ENCODE measurements at places on chromosomes 3 and 15. TPM values are rescaled to one million over a fixed set of nuclear protein-coding genes. Genes with fewer than 3 reads are reported as not detected.

DNA sequence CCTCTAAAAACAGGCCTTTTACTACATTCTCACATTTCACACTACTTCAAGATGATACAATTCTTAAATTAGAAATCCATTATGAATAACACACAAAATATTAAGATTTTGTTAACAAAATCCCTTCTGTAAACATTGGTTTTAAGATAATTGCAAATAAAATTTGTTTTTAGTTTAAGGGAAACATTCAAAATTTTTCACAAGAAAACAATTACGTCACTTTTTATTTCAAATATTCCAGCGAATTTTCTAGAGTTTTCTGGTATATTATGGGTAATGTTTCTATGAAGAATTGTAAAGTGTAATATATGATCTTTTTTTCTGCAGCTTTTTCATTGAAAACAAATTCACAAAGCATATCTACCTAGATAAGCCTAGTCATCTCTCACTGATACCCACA is 5.9 kb downstream of the ARPP21 start:
- DNase-seq: no peak

GRCh38 chr3:89049119-89049518 is 58.3 kb upstream of the EPHA3 start:
- DNase-seq: no peak

GRCh38 chr3:99708207-99708745 is 69.9 kb downstream of the COL8A1 start:
- DNase-seq: no peak

GRCh38 chr15:88002706-88003105 is 253.8 kb downstream of the NTRK3 start:
- no peak for DNase-seq

DNA sequence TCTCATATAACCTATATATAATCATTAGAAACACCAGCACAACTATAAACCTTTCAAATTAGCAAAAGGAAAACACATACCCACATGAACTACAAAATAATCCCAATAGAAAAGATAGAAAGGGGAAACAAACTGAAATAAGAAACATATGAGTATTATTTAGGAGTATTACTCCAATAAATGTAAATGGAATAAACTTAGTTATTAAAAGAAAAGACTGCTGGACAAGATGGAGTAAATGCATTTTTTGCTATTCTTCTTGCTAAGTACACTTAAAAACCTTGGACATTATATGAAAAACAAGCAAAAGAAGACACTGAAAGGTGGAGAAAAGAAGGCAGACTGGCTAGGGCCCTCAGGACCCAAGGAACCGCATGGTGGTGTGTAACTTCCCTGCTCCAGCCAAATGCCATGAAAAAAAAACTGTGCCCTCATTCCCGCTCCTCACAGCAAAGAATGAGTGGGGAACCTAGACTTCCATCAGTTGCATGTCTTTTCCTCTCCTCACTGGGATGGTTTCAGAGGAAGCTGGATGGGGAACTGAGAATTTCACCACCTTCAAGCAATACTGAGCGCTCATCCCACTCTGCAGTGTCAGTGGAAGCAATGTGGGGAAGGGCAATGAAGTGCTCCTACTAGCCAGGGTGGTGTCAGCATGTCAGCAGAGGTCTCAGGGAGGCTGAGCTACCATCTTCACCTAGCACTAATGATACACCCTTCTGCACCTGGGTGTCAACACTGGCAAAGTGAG is 43.7 kb upstream of the ADAMTS17 start:
- DNase-seq: no peak

- no peak for DNase-seq
Measured at GRCh38 chr15:100215031-100215842, 126.5 kb downstream of the ADAMTS17 start.

- no peak for DNase-seq
Measured at GRCh38 chr3:135449046-135449445, 516.5 kb upstream of the PPP2R3A start.

- no peak for DNase-seq
Measured at GRCh38 chr3:197561926-197562325, 6.2 kb upstream of the BDH1 start.

DNA sequence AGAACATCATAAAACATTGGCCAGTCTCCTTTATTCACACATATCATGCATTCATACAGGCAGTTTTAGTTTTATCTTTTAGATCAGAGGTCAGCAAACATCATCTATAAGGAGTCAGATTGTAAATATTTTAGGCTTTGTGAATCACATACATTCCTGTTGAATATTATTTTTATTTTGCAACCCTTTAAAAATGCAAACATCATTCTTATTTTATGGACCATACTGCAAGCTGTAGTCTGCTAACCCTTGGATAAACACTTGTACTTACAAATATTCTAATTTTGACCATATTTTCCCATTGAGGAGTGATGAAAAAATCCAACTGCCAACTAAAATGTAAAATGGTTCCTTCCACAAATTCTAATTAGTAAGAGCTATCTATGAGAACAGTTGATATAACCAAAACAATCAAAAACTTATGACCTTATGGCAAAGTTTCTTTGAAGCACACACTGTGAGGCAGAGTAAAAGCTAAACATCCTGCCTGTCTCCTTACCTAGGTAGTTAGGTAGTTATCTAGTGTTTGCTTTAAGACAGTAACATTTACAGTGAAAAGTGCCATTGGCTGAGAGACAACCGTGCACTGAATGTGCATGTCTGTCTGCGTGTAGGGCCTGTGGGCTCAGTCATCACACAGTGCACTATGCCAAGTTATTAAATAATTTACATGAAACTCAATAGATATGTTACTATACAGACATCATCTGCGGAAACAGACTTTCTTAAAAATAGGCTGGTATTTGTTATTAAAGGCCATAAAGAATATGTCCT is 57.7 kb downstream of the PIK3R4 start:
- DNase-seq: no peak

- DNase-seq: no peak
Measured at GRCh38 chr15:78791357-78791756, 19.9 kb downstream of the ADAMTS7 start.

DNA sequence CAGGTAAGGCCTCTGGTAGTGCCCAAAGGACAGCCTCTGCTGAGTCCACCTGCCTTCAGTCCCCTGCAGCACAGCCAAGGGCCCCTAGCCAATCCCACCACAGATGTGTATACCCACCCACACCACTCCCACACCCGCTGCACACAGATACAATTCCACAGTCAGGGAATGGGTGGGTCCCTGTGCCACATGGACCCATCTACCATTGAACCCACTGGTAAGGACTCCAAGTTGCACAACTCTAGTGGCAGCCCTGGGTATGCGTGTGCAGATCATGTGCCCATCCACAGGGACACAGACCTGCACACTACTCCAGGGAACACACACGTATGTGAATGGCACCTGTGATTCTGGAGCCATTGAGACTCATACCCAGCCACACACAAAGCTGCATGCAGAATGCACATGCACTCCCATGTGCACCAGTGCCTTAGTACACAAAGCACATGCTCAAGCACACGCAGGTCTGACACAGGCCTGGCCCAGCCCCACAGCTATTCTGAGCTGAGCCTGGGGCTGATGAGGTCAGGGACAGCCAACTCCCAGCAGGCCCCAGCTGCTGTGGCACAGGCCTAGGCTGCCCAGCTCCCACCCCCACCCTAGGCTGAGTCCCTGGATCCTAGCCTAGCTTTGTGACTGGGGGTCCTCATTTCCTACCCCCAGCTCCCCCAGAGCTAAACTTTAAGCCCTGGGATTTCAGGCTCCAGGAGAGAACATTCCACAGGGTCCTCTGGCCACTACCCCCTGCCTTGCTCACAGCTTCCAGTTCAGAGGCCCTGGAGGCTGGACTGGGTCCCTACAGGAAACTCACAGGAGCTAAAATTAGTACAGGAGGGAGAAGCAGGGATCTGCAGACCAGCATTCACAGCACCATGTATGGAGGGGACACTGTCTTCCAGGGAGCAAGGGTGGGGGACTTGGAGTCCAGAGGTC is 2.7 kb upstream of the ALS2CL start:
- DNase-seq: peak; percentile 65

- DNase-seq: no peak
Measured at GRCh38 chr3:161067335-161067734, 37.8 kb downstream of the B3GALNT1 start.

DNA sequence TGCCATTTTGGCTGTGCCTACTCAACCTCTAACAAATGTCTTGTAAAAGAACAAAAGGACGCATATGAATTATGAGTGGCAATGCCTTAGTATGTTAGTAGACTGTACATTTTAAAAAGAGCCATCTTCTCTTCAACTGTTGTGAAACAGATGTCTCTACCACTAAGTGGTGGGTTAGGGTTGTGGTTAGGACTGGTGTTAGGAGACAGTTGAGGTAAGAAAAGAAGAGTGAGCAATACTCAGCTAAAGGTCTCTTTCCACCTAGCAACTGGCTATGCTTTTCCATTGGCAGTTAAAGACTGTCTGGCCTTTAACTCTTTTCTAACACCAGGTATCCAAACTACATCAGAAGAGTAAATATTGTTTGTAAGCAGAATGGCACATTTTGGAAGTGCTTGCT is 221.7 kb upstream of the TBC1D5 start:
- no peak for DNase-seq

DNA sequence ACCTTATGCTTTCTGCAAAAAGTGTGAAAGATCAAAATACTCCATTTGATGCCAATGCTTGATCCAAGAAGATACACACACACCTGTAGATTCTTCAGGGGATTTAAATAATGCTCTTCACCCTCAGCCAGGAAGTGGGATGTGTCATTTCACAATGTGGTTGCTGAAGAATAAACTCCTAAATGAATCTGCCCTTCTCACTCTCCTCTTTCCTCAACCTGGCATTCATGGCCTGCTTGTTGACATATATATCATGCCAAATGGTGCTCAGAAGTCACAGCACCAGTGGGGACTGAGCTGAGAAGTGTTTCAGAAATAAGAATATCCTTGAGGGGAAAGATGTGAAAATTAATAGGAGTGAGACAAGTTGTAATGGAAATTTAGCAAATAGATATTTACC is 146.6 kb upstream of the ARHGEF26 start:
- no peak for DNase-seq

- no peak for DNase-seq
Measured at GRCh38 chr3:111307676-111308075, 234.3 kb upstream of the CD96 start.

DNA sequence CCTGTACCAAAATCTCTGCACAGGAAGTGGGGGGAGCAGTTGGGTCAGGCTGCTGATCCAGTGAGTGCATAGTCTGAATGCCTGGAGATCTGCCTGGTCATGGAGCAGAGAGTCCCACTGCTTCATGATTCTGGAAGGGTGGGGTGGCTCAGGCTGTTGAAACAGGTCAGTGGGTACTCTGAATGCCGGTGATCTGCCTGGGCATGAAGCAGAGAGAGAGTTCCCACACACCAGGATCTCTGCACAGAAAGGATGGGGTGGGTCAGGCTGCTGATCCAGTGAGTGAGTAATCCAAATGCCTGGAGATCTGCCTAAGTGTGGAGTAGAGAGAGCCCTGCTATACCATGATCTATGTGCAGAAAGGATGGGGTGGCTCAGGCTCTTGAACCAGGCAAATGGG is 16.1 kb upstream of the GCSAM start:
- no peak for DNase-seq

GRCh38 chr3:28301688-28302087 is 46.8 kb upstream of the ZCWPW2 start:
- no peak for DNase-seq

GRCh38 chr15:45795440-45796069 is 160.7 kb downstream of the SQOR start:
- no peak for DNase-seq

GRCh38 chr3:58559586-58559985 is 17.6 kb downstream of the FAM107A start:
- no peak for DNase-seq

DNA sequence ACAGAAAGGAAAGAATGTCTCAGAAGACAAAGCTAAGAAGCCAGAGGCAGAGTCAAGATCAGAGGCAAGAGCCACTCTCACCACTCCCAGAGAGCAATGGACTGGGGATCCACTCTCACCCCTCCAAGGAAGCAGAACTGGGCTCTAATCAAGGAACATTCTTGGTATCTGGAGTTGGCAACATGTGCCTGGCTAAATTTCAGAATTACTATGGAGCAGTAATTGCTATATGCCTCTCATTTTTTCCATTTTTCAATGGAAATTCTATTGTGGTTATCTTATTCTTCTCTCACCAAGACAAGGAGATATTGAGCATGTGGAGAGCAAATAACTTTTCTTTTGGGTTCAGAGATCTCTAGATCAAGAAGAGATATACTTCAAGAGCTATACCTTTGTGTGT is 22.1 kb downstream of the MASP1 start:
- DNase-seq: no peak

DNA sequence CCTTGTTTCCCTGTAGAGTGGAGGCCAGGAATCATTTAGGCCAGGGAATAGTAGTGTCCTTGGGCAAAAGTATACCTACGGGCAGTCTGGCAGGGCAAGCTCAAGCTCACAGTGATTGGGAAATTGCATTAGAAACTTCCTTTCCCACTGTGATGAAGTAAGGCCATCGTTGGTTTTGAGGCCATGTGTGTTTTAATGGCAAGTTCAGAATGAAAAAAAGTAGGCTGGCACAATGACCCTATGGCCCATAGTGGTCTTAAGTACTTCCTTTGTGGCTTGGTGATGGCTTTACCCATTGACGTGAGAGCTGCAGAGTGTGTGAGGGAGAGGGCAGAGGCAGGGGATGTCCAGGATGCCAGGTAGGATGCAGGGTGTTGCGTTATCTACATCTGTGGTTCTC is 28.8 kb downstream of the LIMD1 start:
- DNase-seq: no peak

DNA sequence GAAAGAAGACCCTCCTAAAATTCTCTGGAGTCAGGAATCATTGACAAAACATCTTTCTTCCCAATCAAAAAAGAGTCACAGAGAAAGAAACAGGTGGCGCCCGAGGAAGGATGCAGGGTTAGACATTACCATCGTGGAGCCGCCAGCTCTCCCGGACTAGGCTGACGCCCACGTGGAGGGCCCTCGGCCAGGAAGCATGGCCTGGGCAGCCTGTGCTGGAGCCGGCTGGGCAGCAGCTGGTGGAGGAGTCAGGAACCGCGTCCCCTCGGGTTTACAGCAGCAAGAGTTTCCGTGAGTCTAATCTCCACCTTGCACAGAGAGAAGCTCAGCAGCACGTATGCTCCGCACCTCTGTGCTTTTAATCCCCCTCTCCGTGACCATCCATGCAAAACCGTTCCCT is 533.7 kb upstream of the ATP11B start:
- no peak for DNase-seq

DNA sequence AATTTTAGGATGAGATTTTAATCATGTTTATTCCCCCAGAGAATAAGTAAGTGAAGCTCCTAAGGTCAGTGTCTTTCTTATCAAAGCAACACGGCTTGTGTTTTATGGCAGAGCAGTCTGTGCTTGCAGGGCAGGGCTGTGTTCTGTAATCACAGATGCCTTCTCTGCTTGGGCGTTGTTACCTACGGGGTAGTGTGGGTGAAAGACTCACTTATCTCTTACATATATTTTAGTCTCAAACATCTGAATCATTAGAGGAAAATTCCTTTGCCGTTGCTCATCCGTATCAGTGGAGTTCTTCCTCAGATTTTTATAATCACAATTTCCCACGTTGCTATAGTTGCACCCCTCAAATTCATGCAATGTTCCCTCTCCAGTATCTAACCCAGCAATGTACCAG is 271.7 kb upstream of the MEIS2 start:
- DNase-seq: no peak

Gene STAB1
- 44.6 TPM for total RNA-seq

Gene ATP10A
- total RNA-seq: 0.27 TPM

Gene SST
- total RNA-seq: not detected

Gene TEX264
- 29.6 TPM for total RNA-seq

Gene MLF1
- total RNA-seq: 37.4 TPM

Gene DTX3L
- total RNA-seq: 12.4 TPM

Gene KBTBD13
- total RNA-seq: 5.0 TPM

Gene KCNMB2
- not detected for total RNA-seq
